ENCODE measurements at places on chromosomes 3 and 15. TPM values are rescaled to one million over a fixed set of nuclear protein-coding genes. Genes with fewer than 3 reads are reported as not detected.

DNA sequence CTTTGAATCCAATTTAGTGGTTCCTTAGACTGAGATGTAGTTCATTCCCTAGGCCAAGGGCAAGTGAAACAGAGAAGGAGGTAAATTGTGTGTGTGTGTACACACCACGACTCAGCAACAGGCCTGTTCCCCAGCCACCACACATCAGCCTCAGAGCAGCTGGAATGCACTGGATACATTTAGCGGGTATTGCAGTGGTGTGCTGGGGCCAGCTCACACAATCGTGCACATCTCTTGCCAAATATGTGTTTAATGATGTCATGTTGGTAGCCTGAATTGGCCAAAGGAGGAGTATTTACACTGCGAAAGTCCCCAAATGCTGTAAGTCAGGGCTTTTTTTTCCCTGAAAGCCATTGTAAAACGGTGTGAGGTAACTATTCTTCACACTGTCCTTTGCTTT is 82.3 kb downstream of the RBPMS2 start:
- DNase-seq, result peak; percentile 84

DNA sequence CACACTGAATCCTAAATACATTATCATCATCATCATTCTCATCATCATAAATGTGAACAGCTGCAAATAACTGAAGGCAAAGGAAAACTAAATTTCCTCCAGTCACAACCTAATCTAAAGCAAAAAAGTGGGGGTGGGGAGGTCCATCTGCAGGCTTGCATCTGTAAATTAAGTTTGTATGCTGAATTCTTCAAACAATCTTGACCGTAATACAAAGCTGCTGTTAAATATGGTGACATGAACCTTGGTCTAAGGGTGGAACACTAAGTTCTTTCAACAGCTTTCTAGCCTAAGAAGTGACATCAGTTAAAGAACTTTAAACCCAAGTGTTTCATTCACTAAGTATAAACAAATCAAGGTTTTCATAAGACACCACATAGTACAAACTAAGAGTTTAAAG is 4.3 kb downstream of the LRRFIP2 start:
- peak; percentile 87 for DNase-seq

GOLGA8S gene
- total RNA-seq, result 0.11 TPM

ADGRG7 gene
- total RNA-seq, result not detected

TERC gene
- 45.7 TPM for total RNA-seq

All from lung (tissue), 17 donors.